ENCODE measurements at places on chromosomes 1 and 21. TPM values are rescaled to one million over a fixed set of nuclear protein-coding genes. Genes with fewer than 3 reads are reported as not detected.

- DNase-seq = no peak
Observed at GRCh38 chr1:10973552-10973951, 38.9 kb upstream of the TARDBP start.

Gene OLFML3
- polyA plus RNA-seq = 14.2 TPM

Gene TYW3
- polyA plus RNA-seq = 19.7 TPM

Gene TCHHL1
- polyA plus RNA-seq = not detected

Gene OR2T6
- not detected for polyA plus RNA-seq

Gene PIGV
- 8.7 TPM for polyA plus RNA-seq

Gene FALEC
- polyA plus RNA-seq = 0.16 TPM

Gene IL19
- not detected for polyA plus RNA-seq

Gene EDARADD
- polyA plus RNA-seq = 3.1 TPM
